Fibroblast of upper back skin (primary cell): ENCODE measurements at places on chromosomes 4 and X.

- DNase-seq = no peak
Measured at GRCh38 chr4:39975488-39976089, 2.1 kb downstream of the PDS5A start.

- DNase-seq = no peak
Measured at GRCh38 chrX:116427978-116428377, 8.4 kb upstream of the SLC6A14 start.

GRCh38 chr4:42515156-42515884 lies 118.0 kb downstream of the SHISA3 start:
- DNase-seq = peak; percentile 46

GRCh38 chr4:113674733-113675132 lies 86.8 kb downstream of the CAMK2D start:
- no peak for DNase-seq

- no peak for DNase-seq
Measured at GRCh38 chr4:107577743-107578142, 142.3 kb downstream of the PAPSS1 start.

GRCh38 chrX:149682956-149683947 lies 28.6 kb upstream of the MAGEA11 start:
- DNase-seq = no peak
